ENCODE measurements at places on chromosomes 4 and X.

DNA sequence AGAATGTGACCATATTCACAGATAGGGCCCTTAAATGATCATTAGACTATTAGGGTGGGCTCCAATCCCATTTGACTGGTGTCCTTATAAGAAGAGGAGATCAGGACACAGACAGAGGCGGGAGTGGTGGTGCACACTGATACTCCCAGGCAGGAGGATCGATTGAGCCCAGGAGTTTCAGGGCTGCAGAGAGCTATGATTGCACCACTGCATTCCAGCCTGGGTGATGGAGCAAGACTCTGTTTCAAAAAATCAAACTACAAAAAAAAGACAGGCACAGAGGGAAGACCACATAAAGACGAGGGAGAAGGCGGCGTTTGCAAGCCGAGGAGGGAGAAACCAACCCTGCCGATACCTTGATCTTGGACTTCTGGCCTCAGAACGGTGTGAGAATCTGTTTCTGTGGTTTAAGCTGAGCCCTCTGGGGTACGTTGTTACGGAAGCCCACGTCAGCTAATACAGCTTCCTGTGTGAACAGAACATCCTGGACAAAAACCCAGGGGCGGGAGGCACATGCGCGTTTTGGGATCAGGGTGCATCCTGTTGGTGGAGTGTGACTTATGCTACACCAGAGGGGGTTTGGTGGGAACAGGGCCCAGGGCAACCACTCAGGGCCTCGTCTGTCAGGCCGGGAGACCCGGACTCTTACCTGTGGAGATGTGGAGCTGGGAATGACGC is 211.8 kb upstream of the PSAPL1 start:
- DNase-seq: no peak

GRCh38 chrX:69116077-69116476 is 49.2 kb downstream of the PJA1 start:
- no peak for DNase-seq

- DNase-seq: no peak
These were observed 315.9 kb downstream of the MAPK10 start for GRCh38 chr4:86043755-86044592.

GRCh38 chr4:28351826-28352225 is 1491.2 kb downstream of the STIM2 start:
- no peak for DNase-seq

- no peak for DNase-seq
These were observed 3.1 kb downstream of the CT45A10 start for GRCh38 chrX:135890087-135890585.

DNA sequence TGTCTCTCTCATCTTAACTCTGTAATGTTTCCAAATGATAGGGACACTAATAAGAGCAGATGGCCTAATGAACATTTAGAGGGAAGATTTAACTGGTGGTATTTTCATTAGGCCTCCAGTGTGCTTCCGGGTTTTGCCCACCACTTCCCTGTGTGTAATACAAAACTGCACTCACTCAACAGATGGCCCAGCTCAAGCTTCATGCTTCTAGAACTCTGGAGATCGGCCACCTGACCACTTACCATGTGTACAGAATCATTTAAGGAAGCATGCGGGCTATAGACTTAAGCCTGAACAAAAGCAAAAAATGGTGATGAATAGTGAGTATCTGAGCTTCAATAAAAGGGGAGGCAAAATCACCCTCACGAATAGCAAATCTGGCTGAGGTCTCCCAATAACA is 89.3 kb downstream of the SH2D1A start:
- DNase-seq: no peak

DNA sequence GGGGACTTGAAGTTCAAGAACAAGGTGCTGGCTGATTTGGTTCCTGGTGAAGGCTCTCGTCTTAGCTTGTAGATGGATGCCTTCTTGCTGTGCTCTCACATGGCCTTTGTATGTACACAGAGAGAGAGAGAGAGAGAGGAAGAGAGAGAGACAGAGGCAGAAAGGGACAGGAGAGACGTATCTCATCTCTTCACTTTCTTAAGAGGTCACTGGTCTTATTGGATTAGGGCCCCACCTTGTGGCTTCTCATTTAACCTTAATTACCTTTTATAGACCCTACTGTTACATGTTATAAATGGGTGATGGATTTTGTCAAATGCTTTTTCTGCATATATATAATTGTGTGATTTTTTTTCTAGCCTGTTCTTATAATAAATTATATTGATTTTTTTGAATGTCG is 1444.2 kb downstream of the ADGRL3 start:
- no peak for DNase-seq

DNA sequence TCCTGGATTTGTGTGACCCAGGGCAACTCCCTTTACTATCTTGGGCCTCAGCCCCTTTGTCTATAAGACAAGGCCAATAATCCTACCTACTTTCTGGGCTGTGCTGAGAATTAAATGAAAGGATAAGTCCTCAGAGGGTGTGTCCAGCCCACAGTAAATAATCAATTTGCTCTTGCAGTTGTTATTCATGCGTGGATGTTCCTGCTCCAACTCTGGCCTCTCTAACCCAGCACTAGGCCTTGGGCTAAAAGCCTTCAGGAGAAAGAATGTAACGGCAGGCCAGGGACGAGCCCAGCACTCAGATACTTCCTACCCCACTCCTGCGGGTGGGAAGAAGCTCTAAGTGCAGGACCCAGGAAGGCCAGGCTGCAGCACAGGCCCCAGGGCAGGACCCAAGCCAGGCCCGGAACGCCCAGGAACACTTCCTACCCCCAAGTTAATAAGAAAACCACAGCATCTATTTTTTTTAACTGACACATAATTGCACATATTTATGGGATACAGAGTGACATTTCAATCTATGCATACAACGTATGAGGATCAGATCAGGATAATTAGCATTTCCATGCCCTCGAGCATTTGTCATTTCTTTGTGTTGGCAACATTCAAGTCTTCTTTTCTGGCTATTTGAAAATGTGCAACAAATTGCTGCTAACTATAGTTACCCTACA is 179.6 kb upstream of the RBPJ start:
- DNase-seq: no peak

DNA sequence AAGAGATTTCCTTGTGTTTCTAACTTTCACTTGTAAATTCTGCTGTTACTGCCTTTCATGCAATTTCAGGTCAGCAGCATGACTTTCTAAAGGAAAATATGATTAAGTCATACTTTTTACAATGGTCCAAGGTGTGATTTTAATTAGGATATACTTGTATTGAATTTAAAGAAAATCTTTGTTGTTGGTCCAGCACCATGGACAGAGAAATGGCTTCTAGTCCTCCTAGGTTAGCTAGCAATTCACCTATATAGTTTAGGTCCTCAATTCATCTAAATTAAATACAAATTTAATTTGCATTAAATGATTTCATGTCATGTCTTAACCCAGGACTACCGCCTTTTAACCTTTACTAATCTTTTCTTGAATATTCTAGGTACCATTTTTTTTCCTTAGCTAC is 304.9 kb upstream of the RPS6KA3 start:
- DNase-seq: no peak

- no peak for DNase-seq
These were observed 71.3 kb upstream of the FBXW7 start for GRCh38 chr4:152607178-152607577.

DNA sequence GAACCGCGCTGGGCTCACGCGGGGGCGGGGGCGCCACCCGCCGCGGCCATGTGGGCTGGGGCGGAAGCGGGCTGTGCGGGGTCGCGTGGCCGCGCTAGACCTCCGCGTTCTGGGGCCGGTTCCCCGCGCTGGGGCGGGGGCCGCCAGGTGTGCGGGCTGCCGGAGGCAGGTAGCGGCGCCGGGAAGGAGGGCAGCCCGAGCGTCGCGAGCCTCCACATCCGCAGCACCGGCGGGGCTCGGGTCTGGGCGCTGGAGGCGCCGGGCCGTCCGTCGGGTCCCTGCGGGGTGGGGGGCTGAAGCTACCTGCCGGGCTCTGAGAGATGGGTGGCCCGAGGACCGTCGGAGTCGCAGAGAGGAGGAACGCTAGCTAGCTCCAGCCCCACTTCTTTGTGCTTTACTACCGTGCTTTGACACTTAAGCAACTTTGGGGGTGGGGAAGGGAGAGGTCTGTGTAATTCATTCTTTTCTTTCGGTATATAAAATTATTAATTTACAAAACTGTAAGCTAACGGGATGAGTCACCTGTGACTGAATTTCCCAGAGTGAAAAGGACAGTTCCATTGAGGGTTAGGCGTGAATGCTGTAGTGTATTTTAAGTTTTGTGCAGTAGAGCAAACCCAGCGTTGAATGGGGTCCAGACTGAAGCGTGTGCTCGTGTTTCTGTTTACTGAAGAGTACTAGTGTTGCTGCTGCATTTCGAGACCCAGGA is 689 bp downstream of the METAP1 start:
- no peak for DNase-seq

DNA sequence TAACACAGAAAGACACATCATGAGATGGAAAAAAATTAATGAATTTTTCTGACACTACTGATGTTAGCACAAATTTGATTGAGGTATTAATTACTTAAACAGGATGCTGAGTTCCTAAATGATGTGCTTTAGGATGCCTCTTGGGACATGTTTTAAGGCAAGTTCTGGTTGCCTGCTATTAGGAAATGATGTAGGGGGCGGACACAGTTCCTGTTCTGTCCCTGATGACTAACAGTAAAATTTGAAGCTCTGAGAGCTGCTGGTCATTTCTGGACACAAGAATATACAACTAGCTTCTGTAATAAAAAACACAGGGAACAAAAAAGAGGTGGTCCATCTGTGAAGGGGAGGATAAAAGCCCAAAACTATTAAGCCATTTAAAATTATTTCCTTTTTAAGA is 163.2 kb upstream of the ETNPPL start:
- no peak for DNase-seq

DNA sequence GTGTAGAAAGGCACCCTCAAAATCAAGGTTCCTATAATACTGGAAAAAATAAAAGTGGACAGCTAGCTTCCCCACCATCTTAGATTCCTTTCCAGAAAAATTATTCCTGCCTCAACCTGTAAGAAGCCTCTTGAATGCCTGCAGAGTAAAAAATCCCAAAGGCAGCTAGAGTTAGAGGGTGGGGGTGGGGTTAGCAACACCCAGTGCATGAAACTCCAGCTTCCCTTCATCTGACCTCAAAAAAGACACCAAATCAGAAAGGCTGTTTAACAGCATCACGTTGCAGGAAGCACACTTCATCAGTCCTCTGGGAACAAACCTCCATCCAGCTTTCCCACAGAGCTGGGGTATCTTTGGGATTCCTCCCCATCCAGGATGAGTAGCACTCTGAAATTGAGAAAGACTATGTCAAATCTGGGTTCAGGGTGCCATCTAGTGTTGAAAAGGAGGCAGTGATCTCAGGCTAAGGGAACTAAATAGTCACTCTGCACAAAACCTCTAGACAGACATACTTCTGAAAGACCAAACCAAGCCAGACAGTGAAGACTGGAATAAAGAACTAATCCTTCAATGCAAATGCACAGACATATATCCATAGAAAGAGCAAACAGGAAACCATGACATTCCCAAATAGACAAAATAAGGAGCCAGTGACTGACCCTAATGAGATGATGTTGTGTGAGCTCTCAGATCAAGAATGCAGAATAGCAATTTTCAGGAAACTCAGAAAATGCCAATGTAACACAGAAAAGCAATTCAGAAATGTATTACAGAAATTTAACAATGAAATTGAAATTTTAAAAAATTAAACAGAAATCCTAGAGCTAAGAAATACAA is 97.9 kb downstream of the ARHGEF9 start:
- DNase-seq: no peak

DNA sequence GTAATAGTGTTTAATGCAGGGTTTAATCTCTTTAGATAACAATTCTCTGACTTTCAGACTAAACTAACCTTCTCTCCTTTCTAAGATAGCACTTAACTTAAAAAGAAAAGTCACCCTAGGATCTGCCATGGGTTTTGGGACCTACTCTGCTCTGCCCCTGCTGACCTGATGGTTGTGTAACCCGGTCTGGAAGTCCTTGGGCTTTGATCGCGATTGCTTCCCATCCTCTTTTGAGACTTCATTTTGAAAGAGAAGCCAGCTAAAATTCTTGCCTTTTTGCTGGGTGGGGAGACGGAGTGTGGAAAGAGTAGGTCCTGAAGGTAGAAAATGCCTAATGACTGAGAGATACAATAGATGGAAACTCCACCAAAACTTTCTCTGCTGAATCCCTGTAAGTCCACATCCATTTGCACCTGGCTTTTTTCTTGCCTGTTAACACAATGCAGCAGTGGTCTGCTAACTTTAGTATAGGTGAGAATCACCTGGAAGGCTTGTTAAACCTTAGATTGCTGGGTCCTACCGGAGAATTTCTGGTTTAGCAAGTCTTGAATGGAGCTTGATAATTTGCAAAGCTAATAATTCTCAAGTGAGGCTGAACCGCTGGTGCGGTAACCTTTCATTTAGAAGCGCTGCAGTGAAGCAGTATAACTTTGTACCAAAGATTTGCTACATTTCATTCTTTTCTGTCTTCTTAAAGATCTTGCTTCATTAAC is 45.6 kb upstream of the CCSER1 start:
- DNase-seq: no peak

- DNase-seq: no peak
These were observed 841.9 kb downstream of the TRAM1L1 start for GRCh38 chr4:116243431-116243830.

DNA sequence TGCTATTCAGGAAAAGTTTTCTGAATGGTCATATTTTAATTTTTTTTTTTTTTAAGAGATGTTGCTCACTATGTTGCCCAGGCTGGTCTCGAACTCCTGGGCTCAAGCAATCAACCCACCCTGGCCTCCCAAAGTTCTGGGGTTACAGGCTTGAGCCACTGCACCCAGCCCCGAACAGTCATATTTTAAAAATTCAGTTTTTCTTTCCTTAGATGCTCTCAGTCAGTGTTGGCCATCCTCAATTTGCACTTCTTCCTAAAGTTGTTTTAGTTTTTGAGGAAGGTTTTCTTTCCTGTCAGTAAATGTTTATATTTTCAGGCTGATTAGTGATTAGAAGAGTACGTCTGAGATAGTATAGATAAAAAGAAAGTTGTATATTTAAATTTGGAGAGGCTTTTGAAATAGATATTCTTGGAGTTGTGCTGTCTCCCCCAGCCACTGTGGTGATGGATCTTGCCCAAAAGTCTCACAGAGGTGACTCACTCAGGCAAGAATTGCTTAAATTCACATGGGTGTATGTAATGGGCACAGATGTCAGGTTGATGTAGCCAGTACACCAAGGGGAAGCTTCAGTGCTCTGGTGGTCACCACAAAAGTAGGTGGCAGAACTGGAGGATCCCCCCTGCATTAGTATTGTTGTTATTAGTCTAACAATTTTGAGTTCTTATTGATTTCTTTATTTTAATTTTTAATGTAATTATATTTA is 72.2 kb upstream of the ELOVL6 start:
- DNase-seq: no peak

DNA sequence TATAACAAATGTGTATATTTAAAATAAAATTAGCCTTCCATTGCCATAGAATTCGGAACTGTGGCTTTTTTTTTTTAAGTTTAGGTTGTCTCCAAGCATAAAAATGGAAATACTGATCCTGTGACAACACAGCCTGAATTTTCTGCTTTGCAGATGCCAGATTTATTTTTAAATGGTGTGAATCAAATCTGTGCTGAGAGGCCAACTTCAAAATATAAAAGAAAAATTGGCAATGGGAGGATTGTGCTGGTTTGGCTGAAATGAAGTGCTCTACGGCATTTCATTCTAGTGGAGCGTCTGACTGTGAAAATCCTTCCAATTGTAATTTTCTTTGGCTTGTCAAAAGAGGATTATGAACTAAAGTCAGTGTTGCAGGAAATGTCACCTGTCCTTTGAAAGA is 580.3 kb upstream of the ZFP42 start:
- DNase-seq: no peak
